ENCODE measurements at places on chromosomes 1 and 21.

DNA sequence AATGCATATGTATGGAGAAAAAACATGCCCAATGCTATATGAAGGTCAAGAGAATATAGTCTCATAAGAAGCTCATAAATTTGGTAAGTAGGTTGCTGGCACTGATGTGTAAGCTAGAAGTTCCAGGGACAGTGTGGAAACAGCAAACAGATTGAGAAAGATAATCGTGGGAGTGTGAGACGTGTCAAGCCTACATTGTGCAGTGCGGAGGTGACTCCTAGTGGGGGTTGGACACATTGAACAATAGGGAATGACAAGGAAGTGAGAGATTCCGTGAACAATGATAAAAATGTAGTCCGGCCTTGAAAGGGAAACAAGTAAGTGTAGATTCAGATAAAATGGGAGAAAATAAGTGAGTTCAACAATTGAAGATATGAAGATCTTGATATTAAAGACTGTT is 788.4 kb upstream of the PRMT6 start:
- DNase-seq: no peak

GRCh38 chr1:43316738-43317520 is 16.1 kb downstream of the TIE1 start:
- no peak for DNase-seq

DNA sequence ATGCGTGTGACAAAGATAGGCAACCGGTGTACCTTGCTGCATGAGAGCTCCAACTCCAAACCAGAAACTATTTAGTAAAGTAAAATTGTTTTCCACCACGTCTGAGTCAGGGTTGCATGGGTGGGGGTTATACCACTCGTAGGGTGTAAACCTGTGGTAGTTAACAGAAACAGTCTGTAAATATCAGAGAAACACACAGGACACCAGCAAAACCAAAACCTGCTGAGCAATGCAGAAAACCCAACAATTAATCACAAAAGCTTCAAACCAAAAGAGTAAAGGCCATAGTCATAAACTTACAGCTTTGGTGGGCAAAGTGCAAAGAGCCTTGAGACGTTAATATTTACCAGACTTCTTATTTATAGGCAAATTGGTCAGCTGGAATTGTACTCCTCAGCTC is 282.7 kb downstream of the BACH1 start:
- DNase-seq: no peak

GRCh38 chr1:14737561-14738094 is 139.1 kb downstream of the KAZN start:
- no peak for DNase-seq

- no peak for DNase-seq
Measured at GRCh38 chr1:165387505-165387904, 31.0 kb upstream of the LMX1A start.

- no peak for DNase-seq
Measured at GRCh38 chr21:21921410-21922232, 923.4 kb downstream of the NCAM2 start.

DNA sequence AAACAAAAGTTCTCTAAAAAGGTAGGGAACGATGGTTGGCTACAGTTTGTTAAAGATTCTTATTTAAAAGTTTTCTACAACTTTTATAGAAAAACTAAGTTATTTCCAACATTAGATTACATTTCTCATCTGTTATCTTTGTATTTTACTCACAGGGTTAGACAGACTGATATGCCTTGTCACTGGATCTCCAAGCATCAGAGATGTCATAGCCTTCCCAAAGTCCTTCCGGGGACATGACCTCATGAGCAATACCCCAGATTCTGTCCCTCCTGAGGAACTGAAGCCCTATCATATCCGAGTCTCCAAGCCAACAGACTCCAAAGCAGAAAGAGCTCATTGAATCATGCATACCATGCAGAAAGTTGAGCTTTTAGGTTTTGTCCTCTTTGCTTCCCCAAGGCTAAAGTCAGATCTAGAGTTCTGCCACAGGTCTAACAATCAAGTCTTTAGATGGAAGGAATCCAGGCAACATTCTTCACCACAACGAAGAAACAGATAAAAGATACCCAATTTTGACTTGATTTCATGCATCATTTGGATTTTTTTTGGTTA is 10.3 kb downstream of the GAS5 start:
- DNase-seq: no peak

DNA sequence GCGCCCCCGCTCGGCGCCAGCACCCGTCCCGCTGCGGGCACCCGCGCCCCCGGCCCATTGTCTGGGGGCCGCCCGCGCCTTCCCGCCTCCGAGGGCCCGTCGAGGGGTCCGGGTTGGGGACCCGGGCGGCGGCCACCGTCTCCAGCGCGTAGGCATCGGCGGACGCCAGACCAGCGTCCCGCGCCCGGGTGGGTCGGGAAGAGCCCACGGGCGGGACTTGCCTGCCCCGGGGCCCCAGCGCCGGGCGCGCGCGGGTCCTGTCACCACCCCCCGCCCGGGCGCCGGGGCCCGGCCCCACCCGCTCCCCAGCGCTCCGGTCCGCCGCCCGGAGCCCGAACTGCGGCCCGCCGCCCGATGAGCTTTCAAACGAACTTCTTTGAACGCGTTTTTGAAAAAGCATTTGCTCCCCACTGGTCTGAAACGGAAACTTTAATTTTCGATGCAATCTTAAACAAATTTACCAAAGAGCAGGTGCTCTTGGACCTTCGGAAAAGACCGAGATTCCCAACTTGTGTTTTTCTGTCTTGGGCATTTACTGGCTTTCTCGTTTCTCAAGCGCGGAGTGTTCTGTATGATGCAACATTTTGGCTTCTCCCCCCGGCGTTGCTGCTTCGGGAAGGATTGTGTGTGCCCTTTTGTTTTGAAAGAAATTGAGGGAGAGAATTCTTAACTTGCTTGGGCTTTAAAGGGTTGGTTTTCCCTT is 615 bp downstream of the CLIC4 start:
- DNase-seq: no peak

- DNase-seq: no peak
Measured at GRCh38 chr1:217929213-217929885, 298.2 kb downstream of the SPATA17 start.

- no peak for DNase-seq
Measured at GRCh38 chr1:241606544-241606943, 33.6 kb downstream of the CHML start.

DNA sequence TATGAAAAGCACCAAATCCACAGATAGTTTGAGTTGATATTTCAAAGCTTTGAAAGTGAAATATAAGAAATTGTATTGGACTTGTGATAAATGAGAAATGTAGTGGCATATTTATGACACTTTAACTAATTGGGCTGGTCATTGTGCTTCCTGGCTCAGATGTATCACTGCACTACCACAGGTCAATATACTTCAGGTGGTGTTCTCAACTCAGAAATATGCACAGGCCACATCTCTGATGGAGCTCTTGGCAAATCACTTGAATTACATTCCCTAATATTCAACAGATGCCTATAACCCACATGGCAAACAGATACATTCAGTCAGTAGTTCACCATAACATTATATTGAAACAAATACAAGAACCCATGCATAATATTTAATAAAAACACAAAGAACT is 209.6 kb downstream of the LYPLAL1 start:
- no peak for DNase-seq

GRCh38 chr21:16305686-16306085 is 575.9 kb downstream of the USP25 start:
- no peak for DNase-seq

DNA sequence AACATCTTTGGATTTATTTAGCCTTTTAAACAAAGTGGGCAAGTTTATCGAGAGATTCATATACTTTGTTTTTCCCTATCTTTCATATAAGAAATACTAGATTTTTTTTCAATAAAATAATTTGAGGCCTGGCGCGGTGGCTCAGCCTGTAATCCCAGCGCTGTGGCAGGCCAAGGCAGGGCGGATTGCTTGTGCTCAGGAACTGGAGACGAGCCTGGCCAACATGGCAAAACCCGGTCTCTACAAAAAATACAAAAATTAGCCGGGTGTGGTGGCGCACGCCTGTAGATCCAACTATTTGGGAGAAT is 1.6 kb upstream of the CDC14A start:
- no peak for DNase-seq

DNA sequence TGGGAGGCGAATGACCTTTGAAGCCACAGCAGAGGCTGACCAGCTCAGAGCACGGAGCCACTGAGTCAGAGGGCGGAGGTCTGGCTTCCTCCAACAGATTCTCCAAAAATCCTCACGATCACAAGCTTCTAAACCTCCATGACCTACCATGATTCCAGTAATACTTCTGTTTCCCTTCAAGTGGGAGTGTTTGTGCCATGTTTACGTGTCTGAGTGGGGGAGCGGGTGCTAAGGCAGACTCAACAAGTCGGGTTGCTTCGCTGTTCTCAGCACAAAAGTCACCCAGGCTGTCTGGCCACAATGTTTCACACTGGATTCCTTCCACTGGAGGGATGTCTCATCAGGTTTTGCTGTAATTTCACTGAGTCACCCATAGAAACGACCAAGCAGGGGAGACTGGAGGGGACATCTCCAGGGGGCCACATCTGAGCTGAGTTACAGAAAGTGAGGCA is 86.2 kb downstream of the SLC66A1 start:
- no peak for DNase-seq

GRCh38 chr1:194295685-194296084 is 1109.3 kb upstream of the B3GALT2 start:
- DNase-seq: no peak

DNA sequence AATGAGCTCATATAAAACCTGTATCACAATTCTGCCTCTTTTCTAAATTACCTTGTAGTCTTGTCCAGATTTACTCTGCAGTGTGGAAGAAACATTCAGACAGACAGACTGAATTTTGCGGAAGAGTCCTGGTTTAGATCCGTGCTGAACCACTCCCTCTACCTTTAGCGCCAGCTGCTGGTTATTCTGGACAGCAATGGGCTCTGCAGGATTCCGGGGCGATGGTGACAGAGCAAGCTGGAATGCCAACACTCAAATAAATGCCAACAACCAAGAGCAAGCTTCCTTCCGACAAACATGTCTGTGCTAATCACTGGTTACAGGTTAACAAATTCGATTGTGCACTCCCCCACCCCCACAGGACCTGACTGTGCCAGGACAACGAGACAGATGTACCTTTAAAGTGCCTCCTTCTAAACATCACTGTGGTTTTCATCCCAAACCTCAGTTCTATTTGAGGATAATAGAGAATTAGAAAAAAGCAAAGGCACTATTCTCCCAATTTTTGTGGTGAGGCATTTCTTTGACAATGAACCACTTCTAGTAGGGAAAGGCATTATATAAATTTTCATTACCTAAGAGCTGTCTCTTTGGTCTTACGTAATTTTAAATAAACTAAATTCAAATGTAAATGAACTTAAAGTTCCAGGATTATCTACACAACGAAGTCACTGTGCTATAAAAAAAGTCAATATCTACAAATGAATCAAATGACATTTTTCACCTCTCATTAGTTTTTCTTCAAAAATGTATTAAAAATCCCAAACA is 90.4 kb downstream of the INTS7 start:
- DNase-seq: no peak
